ENCODE measurements at places on chromosomes 7 and 10.

- DNase-seq = no peak
Measured at GRCh38 chr7:80097756-80098155, 36.9 kb upstream of the GNAI1 start.

DNA sequence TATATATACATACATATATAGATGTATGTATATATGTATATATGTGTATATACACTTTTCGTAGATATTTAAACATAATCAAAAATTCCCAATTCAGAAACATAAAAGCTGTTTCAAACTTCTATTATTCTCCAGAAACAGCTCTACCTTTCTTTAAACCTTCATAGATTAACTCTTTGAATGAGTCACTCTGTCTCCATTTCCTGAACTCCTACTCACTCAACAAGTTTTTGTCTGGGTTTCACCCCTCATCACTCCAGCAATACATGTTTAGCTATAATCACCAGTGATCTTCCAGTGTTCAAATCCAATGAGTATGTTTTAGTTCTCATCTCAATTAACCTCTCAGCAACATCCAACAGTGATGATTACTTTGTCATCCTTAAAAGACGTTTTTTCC lies 9.6 kb downstream of the DGKB start:
- DNase-seq = no peak

- DNase-seq = no peak
Measured at GRCh38 chr7:139078399-139078798, 31.1 kb downstream of the ZC3HAV1 start.

GRCh38 chr10:78295242-78295641 lies 261.6 kb downstream of the RPS24 start:
- DNase-seq = no peak

Data from coronary artery (tissue), 2 donors.